Left kidney (tissue), 8 donors: ENCODE measurements at places on chromosomes 2 and 18. TPM values are rescaled to one million over a fixed set of nuclear protein-coding genes. Genes with fewer than 3 reads are reported as not detected.

The ACADL gene
- polyA plus RNA-seq, result 31.5 TPM

The ZEB2 gene
- 120 TPM for polyA plus RNA-seq

The HAAO gene
- polyA plus RNA-seq, result 38.9 TPM

The IL1A gene
- polyA plus RNA-seq, result 0.17 TPM

The CRYGD gene
- polyA plus RNA-seq, result not detected

The KLHL41 gene
- polyA plus RNA-seq, result 1.9 TPM

The HTRA2 gene
- 29.8 TPM for polyA plus RNA-seq

The CCDC142 gene
- polyA plus RNA-seq, result 15.8 TPM

The MARCHF7 gene
- 188 TPM for polyA plus RNA-seq

The FBXO36 gene
- 7.6 TPM for polyA plus RNA-seq
